ENCODE measurements at places on chromosomes 3 and 15. TPM values are rescaled to one million over a fixed set of nuclear protein-coding genes. Genes with fewer than 3 reads are reported as not detected.
A peak's percentile ranks its signal among the peaks of the same experiment; 100 is the strongest.

The CNTN4 gene
- not detected for total RNA-seq

DNA sequence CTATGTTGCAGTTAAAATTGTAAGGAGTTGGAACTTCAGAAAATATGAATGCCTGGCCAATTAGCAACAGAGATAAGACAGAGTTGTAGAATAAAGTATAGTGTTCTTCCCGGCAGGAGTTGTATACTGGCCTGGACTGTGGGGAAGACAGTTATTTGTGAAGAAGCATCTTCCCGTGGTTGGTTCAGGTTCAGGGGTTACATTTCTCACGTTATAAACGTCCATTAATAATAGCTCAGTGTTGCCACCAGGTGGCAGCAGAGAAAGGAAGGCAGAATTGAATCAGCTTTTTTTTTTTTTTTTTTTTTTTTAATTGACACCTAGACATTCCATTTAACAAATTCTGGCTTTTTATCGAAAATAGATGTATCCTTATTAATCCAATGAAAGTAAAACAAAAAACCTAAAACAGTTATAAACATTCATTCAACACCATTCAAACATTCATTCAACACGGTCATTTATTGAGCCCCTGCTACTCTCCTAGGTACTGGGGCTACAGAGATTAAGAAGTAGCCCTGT is 66.4 kb upstream of the NR2E3 start:
- peak; percentile 71 for DNase-seq

- DNase-seq: no peak
Measured at GRCh38 chr15:59553879-59554735, 57.5 kb upstream of the GCNT3 start.

GRCh38 chr15:85429522-85429921 is 49.1 kb downstream of the AKAP13 start:
- DNase-seq: no peak

DNA sequence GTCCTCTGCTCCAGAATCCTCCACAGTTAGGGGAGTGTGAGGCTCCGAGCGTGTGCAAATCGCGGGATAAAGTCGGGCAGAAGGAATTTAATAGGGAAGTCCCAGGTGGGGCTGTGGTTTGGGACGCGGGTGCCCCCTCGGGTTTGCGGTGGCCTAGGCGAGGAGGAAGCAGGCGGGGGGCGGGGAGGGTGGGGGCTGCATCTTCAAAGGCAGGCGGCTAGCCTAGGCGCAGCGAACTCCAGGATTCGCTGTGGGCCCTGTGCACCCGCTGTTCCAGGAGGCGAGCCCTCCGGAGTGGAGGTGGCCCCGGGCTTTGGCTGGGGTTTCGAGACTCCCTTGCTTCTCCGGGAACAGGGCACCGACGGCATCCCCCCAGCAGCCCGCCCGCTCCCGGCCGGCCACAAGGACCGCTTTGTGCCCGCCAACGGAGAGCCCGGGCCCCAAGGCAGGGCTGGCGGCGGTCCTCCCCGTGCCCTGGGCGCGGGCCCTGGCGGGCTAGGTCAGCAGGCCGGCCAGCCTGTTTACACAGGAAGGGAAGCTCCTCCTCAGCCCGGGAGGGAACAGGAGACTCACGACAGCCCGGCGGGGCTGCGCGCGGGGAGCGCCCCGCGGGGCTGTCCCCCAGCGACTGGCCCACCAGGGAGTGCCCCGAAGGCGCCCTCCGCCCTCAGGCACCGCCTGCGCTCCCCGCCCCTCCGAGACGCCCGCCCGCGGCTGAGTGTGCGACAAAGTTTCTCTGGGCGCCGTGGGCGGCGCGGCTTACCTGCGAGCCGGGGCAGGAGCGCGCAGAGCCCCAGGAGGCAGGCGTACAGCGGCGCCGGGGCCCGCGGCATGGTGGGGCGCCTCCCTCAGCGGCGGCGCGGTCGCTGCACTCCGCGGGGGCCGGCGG is 753 bp downstream of the ITGB5 start:
- peak; percentile 11 for DNase-seq

GRCh38 chr15:82986442-82986780 is 401 bp downstream of the RAMAC start:
- peak; percentile 56 for DNase-seq

The MLF1 gene
- 0.79 TPM for total RNA-seq

The MED12L gene
- 0.35 TPM for total RNA-seq

- DNase-seq: no peak
Measured at GRCh38 chr3:124579641-124580040, 150.6 kb upstream of the UMPS start.

DNA sequence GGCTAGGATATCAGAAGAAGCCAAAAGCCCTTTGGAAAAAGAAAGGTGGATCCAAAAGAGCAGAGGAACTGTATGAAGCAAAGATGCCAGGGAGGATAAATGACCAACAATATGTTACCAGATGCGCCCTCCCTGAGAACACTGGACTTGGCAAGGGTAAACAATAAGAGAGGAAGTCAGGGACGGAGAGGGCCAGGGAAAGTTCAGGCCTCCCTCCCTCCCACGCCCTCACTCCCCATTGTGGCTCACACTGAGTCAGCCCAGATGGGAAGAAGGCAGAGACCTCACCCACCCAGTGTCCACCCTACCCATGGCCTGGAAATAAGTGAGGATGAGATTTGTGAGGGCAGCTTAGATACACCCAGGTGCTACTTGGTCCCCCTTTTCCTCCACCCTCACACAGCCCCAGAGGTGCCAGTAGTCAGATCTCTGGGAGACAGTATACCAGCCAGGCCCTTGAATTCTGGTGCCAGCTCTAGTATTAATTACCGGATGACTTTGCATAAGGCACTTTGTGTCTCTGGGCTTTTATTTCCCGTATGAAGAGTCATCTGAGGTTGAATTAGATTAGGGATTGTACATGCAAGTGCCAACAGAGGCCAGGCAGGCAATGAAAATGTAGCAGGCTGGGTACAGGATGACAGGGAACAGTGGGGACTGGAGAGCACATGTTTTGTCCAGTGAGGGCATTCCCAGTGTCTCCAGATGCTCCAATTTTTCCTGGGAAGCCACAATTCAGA is 35.1 kb upstream of the FRMD4B start:
- no peak for DNase-seq

The SPINK8 gene
- not detected for total RNA-seq

DNA sequence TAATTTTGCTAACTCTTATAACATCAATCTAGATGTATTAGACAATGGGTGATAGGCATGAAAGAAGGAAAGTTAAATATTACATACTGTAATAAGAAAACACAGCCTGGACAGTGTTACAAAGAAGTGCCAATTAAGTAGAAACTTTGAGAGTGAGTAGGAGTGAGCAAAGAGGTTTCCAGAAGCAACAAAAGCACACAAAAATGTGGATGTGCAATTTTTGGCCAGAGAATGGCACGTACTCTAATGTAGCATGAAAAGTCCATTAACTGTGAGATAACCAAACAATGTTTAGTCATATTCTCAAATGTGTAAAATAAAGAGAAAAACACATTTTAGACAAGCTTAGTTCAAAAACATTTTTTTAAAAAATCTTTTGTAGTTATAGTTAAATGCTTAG is 567.3 kb downstream of the ROBO1 start:
- no peak for DNase-seq

DNA sequence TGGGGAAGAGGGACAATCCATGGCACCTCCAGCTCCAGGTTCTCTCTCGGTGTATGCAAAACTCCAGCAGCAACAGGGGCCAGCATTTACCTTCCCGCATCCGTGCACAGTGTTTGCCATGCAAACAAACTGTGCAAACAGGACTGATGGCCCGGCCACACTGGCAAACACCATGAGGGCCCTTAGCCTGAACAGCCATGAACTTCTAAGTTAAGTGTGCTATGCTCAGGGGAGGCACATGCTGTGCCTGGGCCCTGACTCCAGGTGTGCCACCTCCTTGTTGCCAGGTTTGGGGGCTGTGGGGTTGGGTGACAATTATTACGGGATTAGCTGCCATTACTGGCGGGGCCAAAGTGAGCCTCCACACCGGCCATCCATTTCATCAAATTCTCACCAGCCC is 57.5 kb downstream of the CACNA2D2 start:
- no peak for DNase-seq

GRCh38 chr3:114645392-114645791 is 351.6 kb downstream of the TIGIT start:
- no peak for DNase-seq

- peak; percentile 23 for DNase-seq
Measured at GRCh38 chr3:74267588-74268184, 346.8 kb downstream of the CNTN3 start.

The EOMES gene
- 0.50 TPM for total RNA-seq

- DNase-seq: no peak
Measured at GRCh38 chr3:168414149-168414548, 318.4 kb upstream of the GOLIM4 start.

DNA sequence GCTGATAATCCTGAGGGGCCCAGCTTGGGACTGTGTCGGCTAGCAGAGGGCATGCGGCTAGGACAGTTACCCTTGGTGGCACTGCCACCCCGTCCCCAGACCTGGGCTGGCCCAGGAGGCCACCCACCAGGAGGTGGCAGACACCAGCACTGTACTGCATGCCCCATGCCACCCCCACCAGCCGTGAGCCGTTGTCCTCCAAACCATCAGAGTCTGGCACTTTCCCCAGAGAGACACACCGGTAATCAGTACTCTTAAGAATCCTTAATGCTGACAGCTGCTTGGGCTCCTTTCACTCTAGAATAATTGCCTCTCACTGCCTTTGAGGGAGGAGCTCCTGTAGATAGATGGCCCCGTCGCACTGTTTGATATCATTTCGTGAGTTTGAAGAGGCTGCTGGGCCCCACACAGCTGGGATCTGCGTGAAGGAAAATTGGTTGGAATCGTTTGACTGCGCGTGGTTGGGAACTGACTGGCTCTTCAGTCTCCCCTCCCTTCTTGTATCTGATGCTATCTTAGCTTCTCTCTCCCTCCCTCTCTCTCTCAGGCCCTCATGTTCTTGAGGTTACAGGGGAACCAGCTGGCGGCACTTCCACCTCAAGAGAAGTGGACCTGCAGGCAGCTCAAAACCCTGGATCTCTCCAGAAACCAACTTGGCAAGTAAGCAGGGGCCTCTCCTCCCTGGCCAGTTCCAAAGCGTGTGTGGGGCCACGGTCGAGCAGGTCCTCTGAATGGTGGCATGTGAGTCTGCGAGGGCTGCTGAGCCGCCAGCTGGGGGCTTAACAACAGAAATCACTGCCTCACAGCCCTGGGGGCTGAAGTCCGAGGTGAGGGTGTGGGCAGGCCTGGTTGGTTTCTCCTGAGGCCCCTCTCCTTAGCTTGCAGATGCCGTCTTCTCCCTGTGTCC is 94.9 kb downstream of the LRRK1 start:
- DNase-seq: no peak

DNA sequence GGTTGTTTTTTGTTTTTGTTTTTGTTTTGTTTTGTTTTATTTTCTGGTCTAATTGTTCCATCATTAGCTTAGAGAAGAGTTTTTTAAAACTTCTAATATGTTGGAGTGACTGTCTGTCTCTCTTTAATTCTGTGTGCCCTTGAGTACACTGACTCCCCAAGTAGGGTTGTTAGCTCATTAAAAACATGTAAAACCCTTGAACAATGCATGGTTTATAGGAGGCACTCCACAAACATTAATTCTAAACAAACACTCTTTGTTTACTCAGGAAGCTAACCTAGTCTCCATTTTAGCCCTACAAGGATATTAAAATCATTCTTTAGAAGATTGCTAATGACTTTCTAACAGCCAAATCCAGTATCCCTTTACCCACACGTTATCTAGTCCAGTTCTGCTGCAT is 100.5 kb downstream of the CGGBP1 start:
- no peak for DNase-seq

The GHRL gene
- total RNA-seq: 0.30 TPM

The OIP5 gene
- total RNA-seq: 21.9 TPM
